ENCODE measurements at places on chromosomes 5 and 9.

- no peak for DNase-seq
Observed at GRCh38 chr5:6576861-6577501, 55.9 kb downstream of the NSUN2 start.

GRCh38 chr9:80352967-80353366, 781.2 kb downstream of the TLE4 start:
- DNase-seq: no peak

GRCh38 chr9:96450613-96451528, 902 bp downstream of the HABP4 start:
- no peak for DNase-seq

DNA sequence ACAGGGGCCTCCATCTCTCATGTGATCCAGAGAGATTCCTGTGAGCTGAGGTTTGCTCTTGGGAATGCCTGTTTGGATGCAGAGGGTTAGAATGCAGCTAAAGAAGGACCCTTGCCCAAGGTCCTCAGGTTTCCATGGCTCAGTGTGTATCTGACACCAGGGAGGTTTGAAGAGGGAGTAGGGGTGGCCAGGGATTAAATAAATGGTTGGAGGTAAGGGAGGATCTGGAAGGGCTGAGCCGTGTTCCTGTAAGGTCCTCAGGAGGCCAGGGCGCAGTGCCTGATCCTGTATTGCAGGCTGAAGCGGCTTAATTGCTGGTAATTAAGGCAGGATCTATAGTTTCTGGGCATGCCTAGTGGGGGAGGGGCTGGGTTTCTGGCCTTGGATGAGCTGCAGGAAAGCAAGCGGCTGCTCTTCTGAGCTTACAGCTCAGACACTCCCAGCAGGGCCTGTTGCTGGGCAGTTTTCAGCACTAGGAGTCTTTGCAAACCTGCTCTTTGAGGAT, 41.5 kb upstream of the MAP1B start:
- DNase-seq: no peak

DNA sequence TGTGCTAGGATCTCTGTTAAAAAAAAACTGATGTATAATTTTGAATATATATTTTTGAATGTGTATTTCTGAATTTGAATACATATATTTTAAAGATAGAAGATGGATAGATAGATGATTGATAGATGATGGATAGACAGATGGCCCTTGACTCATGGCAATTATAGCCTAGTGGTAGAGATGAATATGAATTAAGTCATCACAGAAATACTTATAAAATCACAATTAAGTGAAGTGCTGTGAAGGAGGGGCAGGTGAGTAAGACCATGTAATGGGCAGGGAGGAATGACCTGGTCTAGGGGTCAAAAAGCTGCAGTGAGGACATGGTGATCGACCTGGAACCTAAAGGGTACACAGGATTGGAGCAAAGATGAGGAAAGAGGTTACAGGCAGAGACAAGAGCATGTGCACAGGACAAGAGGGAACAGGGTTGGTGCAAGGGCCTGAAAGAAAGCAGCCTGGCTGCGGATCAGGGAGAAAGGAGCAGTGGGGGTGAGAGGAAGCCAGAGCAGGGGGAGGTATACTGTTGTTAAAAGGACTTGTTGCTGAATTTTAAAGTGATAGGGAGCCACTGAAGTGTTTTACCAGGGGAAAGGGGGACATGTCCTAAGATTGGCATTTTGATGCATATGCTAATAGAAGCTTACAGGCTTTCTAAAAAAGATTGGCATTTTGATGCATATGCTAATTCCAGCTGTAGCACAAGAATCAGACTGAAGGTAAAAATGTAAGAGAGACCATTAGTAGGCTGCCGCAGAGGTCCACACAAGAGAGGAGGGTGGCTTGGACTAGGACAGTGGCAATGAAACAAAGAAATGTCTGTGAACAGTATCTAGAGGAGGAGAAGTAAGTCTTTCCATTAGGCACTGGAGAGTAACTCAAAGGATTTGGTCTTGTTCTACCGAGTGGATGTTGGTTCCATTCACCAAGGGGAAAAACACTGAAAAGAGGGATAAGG, 527.8 kb downstream of the AGTPBP1 start:
- DNase-seq: no peak

- no peak for DNase-seq
Observed at GRCh38 chr5:140150201-140150600, 24.5 kb downstream of the IGIP start.

- no peak for DNase-seq
Observed at GRCh38 chr5:176892663-176893062, 6.5 kb downstream of the HK3 start.

- DNase-seq: no peak
Observed at GRCh38 chr5:61416010-61416409, 84.0 kb downstream of the ZSWIM6 start.

DNA sequence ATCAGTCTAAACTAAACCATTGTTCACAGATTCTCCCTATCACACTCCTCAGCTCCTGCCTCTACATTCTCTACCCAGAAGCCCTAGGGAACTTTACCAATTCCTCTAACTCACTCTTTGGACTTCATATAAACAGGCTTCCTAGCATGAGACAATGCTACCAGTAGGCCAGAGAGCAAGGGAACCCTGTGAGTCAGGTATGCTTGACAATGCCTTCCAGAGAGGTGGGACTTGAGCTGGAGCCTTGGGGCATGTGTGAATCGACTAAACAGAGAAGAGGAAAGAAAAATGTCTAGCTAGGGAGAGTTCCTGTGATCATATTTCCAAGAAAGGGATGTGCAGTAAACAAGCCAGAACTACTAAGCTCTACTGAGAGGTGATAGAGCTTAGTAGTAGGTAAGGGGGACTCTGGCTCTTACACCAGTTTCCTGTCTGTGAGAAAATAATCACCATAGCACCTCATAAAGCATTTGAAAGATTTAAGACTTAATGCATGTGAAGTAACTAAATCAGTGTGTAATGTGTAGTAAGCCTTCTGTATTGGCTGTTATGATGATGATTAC, 6.4 kb upstream of the RFK start:
- no peak for DNase-seq

DNA sequence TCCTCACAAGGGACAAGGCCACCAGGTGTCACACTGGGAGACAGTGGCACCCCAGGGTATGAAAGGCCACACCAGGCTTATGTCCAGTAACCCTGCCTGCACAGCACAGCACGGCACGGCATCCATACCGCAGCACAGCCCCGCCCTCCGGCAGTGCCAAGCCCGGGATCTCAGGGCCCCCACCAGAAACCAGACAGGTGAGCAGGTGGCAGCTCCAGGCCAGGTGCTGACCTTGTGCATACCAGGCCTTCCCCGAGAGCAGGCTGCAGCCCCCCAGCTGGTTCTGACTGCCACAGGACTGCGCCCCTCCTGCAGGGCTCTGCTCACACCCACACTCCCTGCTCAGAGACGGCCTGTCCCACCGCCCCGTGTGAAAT, 56.5 kb downstream of the ADAMTS2 start:
- no peak for DNase-seq

GRCh38 chr5:138979684-138980280, 104.6 kb upstream of the LRRTM2 start:
- DNase-seq: no peak

DNA sequence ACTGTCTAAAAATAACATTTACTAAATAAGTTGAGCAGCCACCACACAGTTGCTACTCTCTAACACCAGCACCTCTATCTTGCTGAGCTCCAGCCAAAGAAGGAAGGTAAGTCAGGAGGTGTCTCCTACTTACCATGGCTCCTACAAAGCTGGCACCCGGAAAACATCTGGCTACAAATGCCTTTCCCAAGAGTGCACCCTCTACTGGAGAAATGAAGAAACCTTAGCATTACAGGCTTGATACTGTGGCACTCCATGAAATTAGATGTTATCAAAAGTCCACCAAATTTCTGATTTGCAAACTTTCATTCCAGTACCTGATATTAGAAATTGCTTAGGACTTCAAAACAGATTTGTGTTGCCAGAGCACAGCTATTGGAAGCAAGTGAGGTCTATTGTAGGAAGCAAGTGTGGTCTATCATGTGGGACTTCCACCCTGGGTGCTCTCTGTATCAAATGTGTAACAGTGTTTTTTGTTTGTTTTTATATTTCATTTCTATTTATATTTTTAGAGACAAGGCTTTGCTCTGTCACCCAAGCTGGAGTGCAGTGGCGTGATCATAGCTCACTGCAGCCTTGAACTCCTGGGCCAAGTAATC, 25.7 kb upstream of the RFK start:
- DNase-seq: no peak

GRCh38 chr9:85522459-85523092, 219.2 kb downstream of the AGTPBP1 start:
- peak; percentile 7 for DNase-seq

DNA sequence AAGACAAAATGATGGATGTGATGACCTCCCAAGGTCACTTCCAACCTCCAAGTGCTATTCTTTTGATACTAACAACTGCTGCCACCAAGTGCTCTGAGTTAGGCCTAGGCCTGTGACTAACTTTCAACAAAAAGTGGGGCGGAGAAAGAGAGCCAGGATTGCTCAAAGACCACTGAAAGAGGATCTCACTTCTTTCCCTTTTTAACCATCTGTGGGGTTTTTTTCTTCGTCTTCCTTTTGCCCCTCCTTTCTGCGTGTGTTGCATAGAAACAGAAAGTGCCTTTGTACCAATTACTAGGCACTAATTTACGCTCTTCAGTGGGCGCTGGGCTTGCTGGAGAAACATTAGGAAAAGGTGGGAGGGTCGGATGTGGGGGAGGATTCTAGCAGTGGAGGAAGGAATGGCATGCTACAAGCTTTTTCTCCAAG, 8.0 kb downstream of the KLF9 start:
- no peak for DNase-seq

- no peak for DNase-seq
Observed at GRCh38 chr9:93045521-93045920, 13.0 kb upstream of the SUSD3 start.

DNA sequence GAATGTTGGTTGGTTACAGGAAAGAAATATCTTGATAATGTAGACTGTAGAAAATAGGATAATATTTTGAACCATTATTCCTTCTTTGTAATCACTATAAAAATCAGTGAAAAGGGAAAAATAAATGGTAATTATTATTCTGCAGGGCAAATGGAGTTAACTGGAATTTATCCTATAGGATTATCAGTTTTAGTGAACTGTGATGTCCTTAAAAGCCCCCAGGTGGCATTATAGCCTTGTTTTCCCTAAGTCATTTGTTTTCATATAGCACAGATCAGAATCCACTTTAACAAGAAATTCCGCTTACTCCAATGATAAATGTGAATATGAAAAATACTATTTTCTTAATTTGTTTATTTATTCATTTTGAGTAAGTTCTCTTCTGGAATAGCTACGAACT, 26.2 kb upstream of the WDR41 start:
- no peak for DNase-seq

GRCh38 chr5:75729321-75729720, 12.1 kb upstream of the POC5 start:
- no peak for DNase-seq

DNA sequence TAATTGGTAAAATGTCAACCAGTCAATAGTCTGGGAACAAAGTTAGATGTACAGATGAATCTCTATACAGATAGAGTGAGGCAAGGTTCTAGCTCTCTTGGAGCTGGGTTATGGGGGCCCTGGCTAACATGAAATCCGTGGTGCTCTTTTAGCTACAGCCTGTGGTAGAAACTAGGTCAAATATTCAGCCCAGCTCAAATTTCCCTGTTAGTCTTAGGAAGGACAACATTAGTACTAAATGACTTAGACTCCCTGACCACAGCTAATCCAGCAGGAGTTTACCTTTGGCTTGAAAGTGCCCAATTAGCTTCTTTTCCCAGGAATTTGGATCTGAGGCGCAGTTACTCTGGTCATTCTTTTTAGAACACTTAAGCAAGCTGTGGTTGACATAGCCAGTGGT, 170.5 kb downstream of the DMRTA1 start:
- DNase-seq: no peak

GRCh38 chr9:95229230-95229915, 88.1 kb downstream of the FANCC start:
- no peak for DNase-seq

DNA sequence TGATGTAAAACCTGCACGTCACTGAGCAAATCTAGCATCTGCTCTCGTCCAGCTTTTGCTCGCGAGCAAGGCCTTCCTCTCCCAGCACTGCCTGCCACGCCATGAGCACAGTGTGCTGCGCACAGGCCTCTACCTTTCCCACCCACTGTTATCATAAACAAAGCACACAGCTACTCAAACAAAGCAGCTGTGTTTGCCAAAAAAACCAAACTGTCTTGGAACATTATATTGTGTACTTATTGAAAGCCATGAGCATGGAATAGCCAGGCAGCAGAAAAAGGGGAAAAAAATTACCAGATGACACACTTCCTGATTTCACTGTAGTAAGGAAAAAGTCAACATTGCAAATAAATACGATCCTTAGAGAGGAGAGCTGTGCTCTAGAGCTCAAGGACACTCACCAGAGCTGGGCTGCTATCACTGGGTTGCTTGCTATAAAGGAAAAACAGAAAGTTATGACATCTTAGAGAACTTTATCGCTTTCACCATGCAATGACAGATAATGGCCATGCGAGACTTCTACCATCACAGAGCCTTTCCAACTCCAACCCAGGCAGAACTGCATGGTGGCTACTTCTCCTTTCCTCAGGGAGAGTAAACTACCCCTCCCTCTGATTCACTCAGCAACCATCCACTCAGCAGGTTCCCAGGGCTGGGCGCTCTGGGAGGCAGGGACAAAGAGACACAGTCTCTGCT, 69.6 kb downstream of the EPB41L4B start:
- no peak for DNase-seq

DNA sequence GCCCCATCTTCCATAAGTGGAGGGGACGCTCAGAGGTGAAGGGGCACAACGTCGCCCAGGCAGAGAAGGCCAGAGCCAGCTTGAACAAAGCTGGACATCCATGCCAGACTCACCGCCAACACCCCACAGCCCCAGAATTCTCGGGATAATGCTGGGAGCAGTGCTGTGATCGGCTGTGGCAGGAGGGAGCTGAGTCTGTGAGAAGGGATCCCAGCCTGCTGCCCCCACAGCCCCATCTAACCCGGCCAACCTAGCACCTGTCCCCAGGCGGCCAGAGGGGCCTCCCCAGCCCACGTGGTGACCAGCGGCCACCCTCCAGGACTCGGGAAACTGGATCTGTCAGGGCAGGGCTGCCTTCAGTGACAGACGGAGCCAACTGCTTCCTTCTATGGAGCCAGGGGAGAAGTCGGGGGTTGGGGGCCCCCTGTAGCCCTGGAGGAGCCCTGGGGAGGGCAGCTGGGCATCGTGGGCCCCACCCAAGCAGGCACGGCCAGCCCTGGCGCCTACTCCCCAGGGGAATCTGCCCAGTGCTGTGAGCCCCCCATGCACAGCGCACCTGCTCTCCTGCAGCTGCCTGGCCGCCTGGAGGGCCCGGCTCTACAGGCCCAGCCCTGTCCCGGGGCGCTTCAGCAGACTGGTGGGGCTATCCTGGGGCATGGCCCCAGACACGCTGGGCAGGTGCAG, 6.0 kb downstream of the BRD3 start:
- DNase-seq: no peak

Data from activated CD8-positive, alpha-beta memory T cell treated with anti-CD3 and anti-CD28 coated beads for 48 hours (primary cell).